ENCODE measurements at places on chromosomes 4 and X. TPM values are rescaled to one million over a fixed set of nuclear protein-coding genes. Genes with fewer than 3 reads are reported as not detected.

HDAC8 gene
- 13.4 TPM for total RNA-seq

TENM3 gene
- 56.1 TPM for total RNA-seq

EXOC1L gene
- not detected for total RNA-seq

DUSP9 gene
- 1.3 TPM for total RNA-seq

FGFBP1 gene
- 0.16 TPM for total RNA-seq

HSFX2 gene
- not detected for total RNA-seq

CNKSR2 gene
- total RNA-seq, result 2.3 TPM

TEX13D gene
- total RNA-seq, result not detected

LEF1 gene
- total RNA-seq, result 9.5 TPM

MAGEB10 gene
- total RNA-seq, result not detected
